ENCODE measurements at places on chromosomes 11 and 22. TPM values are rescaled to one million over a fixed set of nuclear protein-coding genes. Genes with fewer than 3 reads are reported as not detected.

Gene XKR3
- not detected for total RNA-seq

- peak; percentile 32 for DNase-seq
Measured at GRCh38 chr11:60634126-60634525, 65.3 kb upstream of the MS4A8 start.

DNA sequence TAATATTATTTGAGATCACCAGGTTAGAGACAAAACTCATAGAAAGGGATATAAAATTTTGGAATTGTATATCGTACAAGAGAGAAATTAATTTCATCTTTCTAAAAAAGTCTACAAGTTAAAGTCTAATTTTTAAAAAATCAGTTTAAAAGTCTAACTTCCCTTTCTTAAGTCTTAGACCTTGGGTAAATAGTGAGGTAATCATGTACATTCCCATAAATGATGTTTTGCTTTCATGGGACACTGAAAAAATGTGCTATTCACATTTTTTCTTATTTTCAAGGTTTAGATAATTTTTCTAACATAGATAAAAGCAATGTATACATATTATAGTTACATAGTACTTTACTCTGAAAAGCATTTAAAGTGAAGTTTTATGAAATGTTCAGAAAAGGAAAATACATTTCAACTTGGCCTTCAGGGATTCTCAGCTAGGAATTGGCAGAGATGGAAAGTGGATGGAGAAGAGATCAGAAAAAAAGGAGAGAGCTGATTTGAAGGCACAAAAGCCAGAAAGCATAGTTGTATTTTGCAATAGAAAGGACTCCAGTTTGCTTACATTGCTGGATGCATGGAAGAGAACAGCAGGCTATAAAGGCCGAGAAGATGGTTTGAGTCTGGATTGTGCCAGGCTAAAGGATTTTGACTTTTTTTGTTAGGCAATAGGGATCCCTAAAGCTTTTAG lies 194.0 kb downstream of the CASP12 start:
- DNase-seq: no peak

Gene OVCH2
- total RNA-seq: not detected

- no peak for DNase-seq
Measured at GRCh38 chr11:77120571-77120970, 7.5 kb upstream of the MYO7A start.

Gene OR6A2
- 0.06 TPM for total RNA-seq

DNA sequence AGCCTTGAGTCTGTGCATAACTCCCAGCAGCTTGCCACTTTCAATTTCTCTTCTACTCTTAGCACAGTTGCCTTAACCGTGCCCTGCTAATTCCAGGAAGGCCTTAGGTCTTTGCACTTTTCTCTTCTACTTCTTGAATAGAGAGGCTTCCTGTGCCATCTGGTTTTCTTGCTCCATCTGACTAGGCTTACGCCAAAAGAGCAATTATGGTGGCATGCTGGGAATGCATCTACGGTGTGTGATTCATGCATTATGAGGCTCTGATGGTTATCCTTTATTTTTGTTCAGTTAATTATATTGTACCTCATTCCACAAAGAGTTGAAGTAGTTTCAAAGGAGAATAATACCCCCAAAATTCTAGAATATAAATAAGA lies 29.4 kb downstream of the SIK2 start:
- peak; percentile 15 for DNase-seq

Gene CCDC83
- total RNA-seq: not detected

DNA sequence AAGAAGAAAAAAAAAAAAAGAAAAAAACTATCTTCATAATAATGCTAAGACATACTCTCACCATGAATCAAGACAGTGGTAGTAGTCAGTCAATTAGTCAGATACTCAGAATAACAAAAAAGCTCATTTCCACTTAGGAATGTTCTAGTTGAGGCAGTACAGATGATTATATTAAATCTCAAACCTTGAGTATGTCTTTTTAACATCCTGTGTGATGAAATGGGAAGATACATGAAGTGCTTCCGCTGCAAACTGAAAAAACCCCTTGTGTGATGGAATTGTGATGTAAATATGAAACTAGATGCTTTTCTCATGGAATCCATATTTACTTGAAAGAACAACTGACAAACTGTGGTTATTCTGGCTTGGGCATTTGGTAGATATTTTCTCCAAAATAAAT lies 13.7 kb downstream of the AMOTL1 start:
- no peak for DNase-seq

DNA sequence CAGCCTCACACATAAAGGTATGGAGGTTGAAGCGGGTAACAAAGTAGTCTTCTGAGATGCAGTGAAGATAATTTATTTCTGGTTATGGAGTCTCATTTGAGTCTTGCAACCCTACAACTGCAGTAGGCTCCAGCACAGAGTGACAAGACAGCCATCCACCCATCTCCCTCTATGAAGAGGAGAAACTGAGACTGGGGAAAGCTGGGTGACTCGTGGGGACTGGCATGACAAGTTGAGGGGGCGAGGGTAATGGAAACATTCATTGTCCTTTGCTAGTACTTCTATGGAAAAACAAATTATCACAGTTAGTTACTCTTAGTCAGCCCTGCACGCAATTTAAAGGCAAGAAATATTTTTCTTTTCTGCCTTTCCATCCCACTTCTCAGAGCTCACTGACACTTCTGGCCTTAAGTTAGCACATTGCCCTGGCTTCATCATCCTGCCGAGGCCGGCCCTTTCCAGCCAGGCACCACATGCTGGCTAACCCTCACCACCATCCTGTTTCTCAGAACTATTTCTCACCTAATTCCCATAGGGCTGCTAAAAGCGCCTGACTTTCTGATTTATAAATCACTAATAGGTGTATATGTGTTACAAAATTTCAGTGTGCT lies 361.1 kb downstream of the ETS1 start:
- no peak for DNase-seq

- no peak for DNase-seq
Measured at GRCh38 chr11:57210781-57211180, 26.3 kb downstream of the APLNR start.

Gene OR52I1
- total RNA-seq: not detected

DNA sequence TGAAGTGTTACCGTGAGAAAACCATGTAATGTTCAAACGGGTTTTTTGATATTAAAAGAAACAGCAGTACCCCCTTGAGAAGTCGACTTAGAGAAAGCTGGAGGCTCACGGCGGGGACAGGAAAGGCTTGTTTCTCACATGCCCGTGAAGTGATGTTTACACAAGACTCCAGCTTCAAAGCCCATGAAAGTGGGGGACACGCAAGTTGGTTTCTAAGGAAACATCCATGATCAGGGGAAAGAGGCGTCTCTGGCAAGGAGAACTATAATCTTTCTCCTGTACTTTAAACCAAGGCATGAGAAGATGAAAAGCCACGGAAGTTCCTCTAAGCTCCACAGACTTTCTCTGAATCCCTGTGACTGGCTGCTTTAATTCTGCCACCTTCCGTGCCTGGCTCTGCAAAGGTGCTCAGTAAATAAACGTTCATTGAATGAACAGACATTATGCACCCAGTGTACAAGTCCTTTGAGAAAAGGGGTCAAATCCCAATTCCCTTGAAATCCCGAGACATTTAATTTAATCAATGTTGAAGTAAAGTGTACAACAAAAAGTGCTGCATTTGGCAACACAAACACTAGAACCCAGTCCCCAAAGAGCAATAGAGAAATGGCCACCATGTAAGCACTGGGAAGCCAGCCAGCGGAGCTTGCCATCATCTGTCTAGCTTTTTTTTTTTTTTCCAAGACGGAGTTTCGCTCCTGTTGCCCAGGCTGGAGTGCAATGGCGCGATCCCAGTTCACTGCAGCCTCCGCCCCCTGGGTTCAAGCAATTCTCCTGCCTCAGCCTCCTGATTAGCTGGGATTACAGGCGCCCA lies 58.7 kb downstream of the AHNAK start:
- no peak for DNase-seq

Gene TYR
- not detected for total RNA-seq

DNA sequence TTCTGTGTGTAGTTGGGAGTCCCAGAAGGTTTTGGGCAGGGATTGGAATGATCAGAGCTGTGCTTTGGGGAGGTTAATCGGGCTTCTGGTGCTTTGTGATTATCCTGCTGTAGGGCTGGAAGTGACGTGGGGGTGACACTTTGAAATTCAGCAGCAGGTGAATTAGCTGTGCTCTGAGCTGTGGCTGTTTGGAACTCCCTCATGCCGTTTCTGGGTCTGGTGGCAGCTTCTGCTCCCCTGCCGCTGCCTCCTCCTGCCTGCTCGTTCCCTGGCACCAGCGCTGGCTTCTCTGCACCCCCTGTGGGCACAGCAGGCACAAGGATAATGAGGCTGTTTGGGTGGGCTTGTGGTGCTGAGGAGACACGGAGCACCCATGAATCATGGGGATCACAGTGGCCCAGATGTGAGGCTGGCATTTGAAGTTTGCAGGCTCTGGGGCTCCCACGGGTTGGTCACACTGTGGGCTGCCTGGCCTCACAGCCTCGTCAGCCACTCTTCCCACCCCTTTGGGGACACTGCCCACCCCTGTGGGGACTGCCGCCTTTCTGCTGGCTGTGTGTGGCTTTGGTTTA lies 49.7 kb downstream of the TBC1D22A start:
- no peak for DNase-seq

GRCh38 chr11:88300888-88301487 lies 36.5 kb downstream of the CTSC start:
- DNase-seq: no peak

GRCh38 chr11:31972623-31973022 lies 118.3 kb upstream of the RCN1 start:
- no peak for DNase-seq

Gene KCNJ5
- not detected for total RNA-seq

DNA sequence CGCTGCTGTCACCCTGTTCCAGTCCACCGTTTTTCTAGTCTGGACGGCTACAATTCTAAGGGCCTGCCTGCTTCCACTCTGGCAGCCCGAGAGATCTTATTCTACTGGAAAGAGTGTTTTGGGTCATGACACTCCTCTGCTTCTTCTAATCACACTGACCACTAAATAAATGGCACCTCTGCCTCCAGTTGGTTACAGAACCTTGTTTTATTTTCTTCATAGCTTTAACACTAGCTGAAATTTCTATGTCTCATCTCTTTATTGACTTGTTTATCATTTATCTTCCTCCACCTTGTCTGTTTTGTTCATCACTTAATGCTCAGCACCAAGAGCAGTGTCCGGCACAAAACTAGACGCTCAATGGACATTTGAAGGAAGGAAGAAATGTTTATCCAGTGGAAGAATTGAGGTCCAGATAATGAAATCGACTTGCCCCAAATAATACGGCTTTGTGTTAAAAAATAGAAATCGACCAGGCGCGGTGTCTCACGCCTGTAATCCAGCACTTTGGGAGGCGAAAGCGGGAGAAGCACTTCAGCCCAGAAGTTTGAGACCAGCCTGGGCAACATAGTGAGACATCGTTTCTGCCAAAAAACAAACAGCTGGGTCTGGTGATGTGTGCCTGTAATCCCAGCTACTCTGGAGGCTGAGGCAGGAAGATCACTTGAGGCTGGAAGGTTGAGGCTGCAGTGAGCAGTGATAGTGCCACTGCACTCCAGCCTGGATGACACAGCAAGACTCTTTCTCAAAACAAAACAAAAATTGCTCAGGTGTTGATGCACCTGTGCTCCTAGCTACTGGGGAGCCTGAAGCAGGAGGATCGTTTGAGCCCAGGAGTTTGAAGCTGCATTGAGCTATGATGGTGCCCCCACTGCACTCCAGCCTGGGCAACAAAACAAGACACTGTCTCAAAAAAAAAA lies 693 bp upstream of the PRR14L start:
- no peak for DNase-seq

DNA sequence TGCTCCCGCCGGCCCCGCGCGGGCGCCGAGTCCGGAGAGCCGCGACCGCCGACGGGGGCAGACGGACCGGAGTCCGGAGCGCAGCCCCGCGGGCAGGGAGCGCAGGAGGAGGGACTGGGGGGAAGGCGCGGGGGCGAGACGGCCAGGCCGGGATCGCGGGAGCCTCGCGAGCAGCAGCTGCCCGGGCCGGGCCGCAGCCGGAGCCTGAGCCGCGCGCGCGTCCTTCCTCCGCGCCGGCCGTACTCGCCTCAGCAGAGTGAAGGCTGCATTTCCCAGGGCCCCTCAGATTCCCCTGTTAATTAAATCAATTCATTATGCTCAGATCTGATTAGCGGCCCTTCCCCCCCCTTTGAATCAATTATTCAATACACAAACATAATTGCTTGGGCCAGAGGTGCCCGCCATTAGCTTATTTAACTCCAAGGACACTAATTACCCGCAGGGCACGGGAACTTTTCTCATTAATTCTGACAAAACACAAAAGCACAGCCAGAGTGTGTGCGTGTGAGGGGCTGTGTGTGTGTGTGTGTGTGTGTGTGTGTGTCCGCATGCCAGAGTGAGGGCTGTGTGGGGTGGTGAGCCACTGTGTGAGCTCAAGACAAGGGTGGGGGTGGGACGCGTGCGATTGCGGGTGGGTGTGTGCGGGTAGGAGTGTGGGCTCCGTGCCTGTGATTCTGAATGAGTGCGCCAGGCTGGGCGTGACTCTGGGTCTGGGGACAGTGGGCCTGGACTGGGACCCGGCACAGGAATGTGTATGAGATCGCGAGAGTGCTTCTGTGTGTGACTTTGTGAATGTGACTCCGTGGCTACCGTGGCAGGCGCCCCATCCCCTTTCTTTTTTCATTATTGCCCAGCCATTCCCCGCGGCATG lies 5.1 kb upstream of the LMO1 start:
- no peak for DNase-seq

Gene MRGPRX3
- total RNA-seq: not detected

Gene DCDC1
- not detected for total RNA-seq

Gene P2RX6
- total RNA-seq: 1.1 TPM

Gene OR52H1
- not detected for total RNA-seq

Gene E2F8
- 11.9 TPM for total RNA-seq

GRCh38 chr22:35065796-35066218 lies at the start of gene ISX:
Gene ISX, plus strand, starts transcription at chr22:35066158. Its CDS starts 930 bp downstream, at chr22:35067088.
- DNase-seq: peak; percentile 9

- DNase-seq: peak; percentile 38
Measured at GRCh38 chr11:130513132-130513531, 64.7 kb downstream of the ADAMTS15 start.

Gene NLRP10
- total RNA-seq: 8.9 TPM

GRCh38 chr11:100684101-100685065 lies 2.7 kb upstream of the ARHGAP42 start:
- peak; percentile 78 for DNase-seq

Gene PKNOX2
- total RNA-seq: not detected

DNA sequence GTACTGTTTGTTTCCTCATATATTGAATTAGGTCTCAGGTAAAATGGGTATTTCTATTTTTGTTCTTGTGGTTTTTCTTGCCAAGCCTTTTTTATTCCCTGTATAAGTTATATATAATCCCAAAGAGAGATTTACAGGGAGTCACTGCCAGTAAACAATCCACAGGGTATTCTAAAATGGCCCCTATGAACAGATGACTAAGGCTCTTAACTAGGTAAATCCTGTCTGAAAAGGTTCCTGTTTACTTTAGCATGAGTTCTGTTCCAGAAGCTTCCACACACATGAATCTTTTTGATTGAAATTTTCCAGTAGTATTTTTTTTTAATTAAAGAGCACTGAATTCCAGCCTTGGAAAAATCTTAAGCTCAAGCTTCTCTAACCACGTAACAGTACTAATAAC lies 552.8 kb upstream of the CCDC179 start:
- DNase-seq: peak; percentile 30

GRCh38 chr11:66904561-66904960 lies 47.7 kb downstream of the LRFN4 start:
- peak; percentile 48 for DNase-seq

- DNase-seq: no peak
Measured at GRCh38 chr11:104704888-104705287, 193.4 kb downstream of the CASP12 start.

Gene PIK3IP1
- 1.9 TPM for total RNA-seq

All from PC-3 (cell line).